CD4-positive, alpha-beta memory T cell (primary cell): ENCODE measurements at places on chromosomes 6 and 20. TPM values are rescaled to one million over a fixed set of nuclear protein-coding genes. Genes with fewer than 3 reads are reported as not detected.

Gene LST1
- total RNA-seq, result 13.6 TPM

Gene DZANK1
- total RNA-seq, result 3.0 TPM

DNA sequence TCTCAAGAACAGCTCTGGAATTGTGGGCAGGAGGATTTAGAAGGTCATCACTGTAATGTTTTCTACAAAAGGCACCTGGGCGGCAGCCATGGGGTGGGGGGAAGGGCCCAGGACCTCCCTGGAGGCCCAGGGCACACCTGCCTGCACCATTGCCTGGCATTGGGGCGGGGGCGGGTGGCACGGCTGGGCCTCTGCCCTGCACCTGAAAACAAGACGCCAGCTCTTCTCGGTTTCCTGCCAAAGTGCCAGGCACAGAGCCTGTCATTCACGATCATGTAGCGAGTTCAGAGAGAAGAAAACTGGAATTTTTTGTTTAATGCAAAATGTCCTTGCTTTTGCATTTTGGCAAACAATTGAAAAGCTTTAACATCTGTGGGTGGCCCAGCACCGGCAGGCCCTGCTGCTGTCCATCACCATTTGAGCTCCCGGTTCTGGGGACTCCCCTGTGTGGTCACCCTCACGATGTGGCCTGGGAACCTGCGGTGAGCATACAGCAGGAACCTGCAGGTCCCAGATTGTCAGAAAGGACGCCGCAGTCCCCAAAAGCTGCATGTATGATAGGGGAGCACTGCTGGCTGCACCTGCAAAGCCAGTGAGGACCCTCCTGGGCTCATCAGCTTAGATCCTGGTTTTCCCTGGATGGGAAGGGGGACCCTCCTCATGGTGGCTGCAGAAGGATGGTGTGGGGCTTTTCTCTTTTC lies 262.9 kb downstream of the CDH4 start:
- DNase-seq, result no peak

DNA sequence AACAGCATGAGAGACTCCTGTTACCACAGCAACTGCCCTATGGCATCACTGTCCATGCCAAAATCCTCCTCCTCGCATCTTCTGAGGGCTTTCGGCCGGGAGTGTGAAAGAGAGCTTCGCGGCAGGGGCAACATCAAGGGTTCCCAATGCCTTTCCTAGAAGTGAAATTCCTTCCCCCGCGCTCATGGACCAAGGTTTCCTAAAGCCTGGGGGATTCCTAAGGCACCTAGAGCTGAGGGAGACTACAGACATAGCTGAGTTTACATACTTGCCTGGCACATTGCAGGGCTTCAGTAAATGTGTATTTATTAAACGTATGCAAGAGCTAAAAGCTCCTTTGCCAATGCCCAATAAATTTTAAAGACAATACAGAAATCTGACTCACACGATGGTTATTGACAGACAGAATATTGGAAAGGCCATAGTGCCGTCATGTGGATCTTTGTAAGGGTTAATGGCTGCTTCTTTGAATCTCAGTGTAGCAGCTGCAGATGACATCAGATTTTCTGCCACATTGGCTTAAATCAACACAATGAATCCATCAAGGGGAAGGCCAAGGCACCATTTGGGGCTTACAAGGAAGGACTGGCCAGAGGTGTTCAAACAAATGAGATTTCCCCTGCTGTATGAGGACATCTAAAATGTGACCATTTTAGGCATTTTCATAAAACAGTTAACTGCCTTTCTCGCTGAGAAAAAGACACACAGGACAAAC lies 281.2 kb upstream of the JARID2 start:
- no peak for DNase-seq

GRCh38 chr20:51169813-51170212 lies 146.9 kb upstream of the KCNG1 start:
- no peak for DNase-seq
